Hematopoietic multipotent progenitor cell treated with erythropoietin and hydrocortisone succinate and interleukin-3 and kit ligand, for 15 days (in vitro differentiated cells): ENCODE measurements at places on chromosomes 4 and X.

- no peak for DNase-seq
These were observed at the start of gene MAGIX for GRCh38 chrX:49162620-49163019. Gene MAGIX (plus strand): TSS chrX:49162758. CDS start chrX:49162890, 132 bp downstream.

- no peak for DNase-seq
These were observed 182.2 kb downstream of the AR start for GRCh38 chrX:67726018-67726417.

DNA sequence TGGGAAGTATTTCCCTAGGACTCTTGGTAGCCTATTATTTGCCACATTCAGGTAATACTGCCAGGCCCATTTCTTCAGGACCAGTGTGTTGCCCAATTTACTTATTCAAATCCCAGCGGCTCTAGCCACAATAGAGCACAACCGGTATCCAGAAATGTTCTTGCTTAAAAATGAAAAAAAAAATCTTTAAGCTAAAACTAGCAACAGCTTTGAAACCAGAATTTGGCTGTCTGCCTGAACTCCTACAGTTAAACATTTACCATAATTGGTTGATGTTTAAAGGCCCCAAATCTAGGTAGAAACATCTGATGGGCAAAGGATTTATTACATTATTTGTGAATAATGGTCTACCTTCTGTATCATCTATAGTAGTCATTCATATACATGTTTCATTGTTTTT is 930 bp upstream of the SLITRK4 start:
- DNase-seq: no peak

DNA sequence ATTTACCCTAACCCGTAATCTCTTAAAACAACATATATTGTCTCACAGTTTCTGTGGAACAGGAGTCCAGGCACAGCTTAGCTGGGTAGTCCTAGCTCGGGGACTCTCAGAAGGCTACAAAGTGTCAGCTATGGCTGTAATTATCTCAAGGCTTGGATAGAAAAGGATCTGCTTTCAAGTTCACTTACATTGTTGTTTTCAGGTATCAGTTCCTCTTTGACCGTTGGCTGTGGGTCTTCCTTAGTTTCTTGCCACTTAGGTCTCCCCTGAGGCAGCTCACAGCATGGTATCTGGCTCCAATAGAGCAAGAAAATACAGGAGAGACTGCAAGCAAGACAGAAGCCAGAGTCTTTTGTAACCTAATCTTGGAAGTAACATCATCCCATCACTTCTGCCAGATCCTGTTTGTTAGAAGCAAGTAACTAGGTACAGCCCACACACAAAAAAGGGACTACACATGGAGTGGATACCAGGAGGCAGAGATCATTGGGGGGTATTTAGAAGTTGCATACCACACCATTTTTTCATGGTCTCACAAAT is 137.0 kb downstream of the MAGEB5 start:
- no peak for DNase-seq

DNA sequence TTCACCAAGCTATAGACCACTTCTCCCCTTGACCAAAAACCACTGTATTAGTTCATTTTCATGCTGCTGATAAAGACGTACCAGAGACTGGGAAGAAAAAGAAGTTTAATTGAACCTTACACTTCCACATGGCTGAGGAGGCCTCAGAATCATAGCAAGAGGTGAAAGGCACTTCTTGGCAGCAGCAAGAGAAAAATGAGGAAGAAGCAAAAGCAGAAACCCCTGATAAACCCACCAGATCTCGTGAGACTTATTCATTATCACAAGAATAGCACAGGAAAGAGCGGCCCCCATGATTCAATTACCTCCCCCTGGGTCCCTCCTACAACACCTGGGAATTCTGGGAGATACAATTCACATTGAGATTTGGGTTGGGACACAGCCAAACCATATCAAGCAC is 97.8 kb downstream of the DOCK11 start:
- no peak for DNase-seq

DNA sequence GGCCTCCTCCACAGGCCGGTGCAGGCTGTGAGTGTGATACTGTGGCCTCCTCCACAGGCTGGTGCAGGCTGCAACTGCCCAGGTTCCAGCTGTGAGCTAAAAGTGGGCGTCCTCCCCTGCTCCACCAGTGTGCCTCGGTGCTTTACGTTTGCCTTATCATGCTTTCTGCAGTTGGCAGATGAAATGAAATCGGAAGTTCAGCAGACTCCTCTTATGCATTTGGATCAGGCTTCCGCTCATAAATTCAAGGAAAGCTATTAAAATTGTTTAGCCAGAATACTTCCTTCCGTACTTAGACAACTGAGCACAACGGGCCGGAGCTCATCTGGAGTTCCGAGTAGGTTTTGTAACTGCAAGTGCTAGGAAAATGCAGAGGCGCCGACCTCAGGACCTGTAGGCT is 12.0 kb downstream of the CYP4V2 start:
- DNase-seq: peak; percentile 13

GRCh38 chr4:121330180-121330665 is 50.6 kb downstream of the QRFPR start:
- DNase-seq: no peak

- no peak for DNase-seq
These were observed 69.3 kb upstream of the UGT2B7 start for GRCh38 chr4:69026974-69027373.

GRCh38 chr4:95640311-95640710 is 91.5 kb upstream of the UNC5C start:
- DNase-seq: no peak

DNA sequence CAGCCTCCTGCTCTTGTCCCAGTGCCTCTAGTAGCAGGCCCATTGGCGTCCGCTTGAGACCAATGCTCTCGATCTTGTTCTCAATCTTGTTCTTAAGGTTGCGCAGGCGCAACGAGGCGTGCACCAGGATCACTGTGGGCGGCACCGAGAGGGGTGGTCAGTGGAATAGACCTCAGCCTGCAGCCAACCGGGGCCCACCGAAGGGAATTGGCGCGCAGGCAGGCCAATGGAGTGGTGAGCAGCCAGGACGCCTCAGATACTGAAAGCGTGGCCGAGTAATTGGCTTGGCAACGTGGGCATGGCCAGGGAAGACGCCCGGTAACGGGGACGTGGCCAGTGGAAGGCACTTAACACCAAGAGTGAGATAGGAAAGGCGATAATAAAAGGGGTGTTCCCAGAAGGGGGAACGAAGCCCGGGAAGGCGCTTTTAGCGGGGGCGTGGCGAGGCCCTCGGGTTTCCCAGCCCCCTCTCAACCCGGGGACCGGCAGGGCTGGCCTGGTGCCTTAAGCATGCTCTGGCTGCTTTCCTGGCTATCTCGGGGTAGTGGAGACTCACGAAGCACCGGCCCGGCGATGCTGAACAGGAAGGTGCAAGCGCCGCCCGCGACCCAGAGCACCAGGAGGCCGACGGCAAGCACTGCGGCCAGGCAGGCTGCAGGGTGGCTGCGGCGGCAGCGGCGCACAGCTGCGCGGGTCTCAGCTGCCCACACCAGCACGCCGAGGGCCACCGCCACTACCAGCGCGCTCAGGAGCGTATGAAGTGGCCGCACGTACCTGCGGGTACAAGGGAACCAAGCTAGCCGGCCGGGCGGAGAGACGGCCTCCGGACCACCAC is 1.7 kb downstream of the PRAF2 start:
- no peak for DNase-seq

GRCh38 chr4:171817026-171817425 is 3.8 kb downstream of the GALNTL6 start:
- no peak for DNase-seq

DNA sequence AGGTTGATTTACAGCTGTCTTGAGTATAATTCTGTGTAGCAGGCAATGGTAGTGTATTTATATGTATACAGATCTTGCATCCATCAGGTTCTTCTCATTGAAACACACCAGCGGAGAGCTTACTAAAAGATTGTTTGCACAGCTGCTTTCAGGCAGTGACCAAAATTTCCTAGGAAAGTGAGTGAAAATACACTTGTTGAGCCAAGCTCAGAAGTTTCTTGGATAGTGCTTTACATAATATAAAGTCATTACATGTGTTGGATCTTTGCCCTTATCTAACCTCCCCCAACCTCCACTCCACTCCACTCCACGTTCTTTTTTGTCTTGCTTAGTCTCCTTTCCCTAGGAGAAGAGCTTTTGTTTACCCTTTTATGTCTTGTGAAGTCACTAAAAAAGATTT is 34.1 kb downstream of the CNKSR2 start:
- no peak for DNase-seq

- DNase-seq: no peak
These were observed 39.8 kb upstream of the RBM47 start for GRCh38 chr4:40669504-40669903.

DNA sequence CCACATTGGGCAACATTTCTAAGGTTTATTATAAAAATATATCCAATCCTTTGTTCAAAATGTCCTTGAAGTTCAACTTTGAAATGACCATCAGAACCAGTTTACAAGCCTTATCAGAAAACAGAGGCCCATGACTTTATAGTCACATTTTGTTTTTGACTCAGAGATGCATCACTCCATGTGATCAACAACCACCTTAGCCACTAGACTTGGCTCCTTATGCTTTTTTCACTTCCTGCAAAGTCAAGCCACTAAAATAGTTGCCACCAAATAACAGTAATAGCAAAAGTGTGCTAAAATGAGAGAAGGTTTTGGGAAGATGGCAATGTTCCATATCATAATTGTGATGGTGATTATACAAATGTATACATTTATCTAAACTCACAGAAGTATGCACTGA is 181.7 kb downstream of the MAML3 start:
- no peak for DNase-seq

- no peak for DNase-seq
These were observed 167.0 kb upstream of the GALNT7 start for GRCh38 chr4:173001571-173001970.

DNA sequence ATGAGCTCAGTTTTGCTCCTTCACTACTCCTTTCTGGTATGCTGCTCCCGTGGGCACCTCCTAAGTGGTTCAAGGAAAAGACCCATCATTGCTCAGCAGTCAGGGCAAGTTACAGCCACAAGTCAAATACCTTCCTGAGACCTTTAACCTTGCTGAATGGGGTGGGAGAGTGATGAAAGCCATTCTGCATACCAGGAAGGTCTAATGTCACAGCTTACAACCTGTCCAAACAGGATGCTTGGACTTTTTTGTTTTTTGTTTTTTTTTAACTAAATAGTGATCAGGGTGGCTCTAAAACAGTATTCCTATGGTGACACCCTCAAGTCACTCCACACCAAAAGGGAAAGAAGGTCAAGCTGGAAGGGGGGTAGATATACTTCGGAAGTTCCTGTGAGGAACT is 93.1 kb downstream of the GPC3 start:
- DNase-seq: no peak

- no peak for DNase-seq
These were observed 568.3 kb upstream of the SLIT2 start for GRCh38 chr4:19683426-19683825.

DNA sequence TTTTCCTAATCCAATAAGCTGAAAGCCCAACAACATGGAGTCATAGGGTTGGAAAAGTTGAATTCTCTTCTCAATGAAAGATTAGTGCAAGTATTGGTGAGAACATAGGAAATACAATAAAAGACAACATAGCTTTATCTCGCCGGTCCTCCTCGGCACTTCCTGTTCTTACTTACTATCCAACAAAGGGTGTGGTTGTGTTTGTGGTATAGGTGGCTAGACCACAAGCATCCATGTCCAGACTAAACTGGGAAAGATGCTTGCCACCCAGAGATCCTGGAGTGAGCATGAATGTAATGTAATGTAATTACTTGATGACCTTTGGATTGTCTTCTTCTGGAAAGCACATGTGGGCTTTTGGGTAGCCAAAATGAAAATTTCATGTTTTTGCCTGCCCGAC is 223.8 kb downstream of the CPE start:
- DNase-seq: no peak

- DNase-seq: no peak
These were observed 4.5 kb downstream of the NIPAL1 start for GRCh38 chr4:48021100-48021499.

DNA sequence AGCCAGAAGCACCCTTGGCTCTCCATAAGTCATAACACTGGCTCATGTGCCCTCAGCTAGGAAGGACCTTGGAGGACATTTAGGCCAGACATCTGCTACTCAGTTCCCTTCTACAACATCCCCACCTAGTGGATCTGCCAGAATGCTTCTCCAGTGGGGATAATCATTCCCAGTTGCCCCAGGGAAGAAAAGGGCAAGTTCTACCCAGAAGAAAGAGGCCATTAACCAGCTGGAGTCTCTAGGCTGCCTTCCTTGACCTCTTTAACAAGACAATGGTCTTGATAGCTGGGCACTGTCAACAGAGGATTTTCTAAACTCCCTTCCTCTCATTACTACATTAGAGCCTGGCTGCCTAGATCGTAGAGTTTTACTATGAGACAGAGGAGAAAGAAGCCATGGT is 42.0 kb downstream of the LGI2 start:
- DNase-seq: no peak

- DNase-seq: peak; percentile 54
These were observed at the start of gene TADA2B for GRCh38 chr4:7043284-7044136. Gene TADA2B (plus strand): TSS chr4:7043372. CDS start chr4:7043580, 208 bp downstream.

- no peak for DNase-seq
These were observed 65.9 kb upstream of the TNIP3 start for GRCh38 chr4:121229993-121230392.

GRCh38 chr4:138774940-138775339 is 240.6 kb upstream of the NOCT start:
- no peak for DNase-seq

GRCh38 chr4:78766650-78767049 is 9.5 kb upstream of the BMP2K start:
- no peak for DNase-seq

- no peak for DNase-seq
These were observed 87.8 kb downstream of the PLAC1 start for GRCh38 chrX:134570509-134570846.

- no peak for DNase-seq
These were observed 180.1 kb upstream of the S100G start for GRCh38 chrX:16469870-16470269.

- DNase-seq: no peak
These were observed 38.7 kb downstream of the ARHGEF9 start for GRCh38 chrX:63746278-63746677.

DNA sequence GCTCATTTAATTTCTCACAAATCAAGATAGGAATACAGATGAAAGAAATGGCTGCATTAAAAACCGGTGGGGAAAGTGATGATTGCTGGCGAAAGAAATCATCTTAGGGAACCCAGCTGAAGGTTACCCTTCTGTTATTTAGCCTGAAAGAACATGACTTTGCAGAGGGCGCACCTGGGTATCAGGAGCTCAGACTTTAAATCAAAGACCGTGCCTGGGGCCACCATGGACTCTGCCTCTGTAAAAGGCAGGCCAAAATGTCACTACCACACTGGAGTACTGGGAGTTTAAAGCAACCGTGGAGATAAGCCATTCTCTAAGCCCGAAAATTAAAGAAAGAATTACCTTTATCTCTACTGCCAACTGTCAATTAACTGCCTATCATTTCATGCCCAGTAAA is 24.3 kb downstream of the GPC3 start:
- DNase-seq: no peak

DNA sequence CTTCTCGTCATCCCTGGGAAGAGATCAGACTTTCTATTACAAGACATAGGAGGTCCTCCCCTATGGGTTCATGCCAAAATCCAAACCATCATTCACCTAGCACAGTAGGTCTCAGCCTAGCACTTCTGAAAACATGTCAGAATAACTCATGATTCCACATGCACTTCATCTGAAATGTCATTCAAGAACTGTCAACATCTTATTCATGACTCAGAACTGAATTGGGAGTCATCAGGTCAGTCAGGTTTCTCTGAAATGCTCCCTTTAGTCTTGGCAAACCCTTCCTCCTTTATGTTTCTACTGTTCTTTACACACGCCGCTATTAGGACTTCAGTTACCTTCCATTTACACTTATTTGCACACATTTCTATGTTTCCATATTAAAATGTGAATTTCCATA is 67.2 kb downstream of the ANTXR2 start:
- DNase-seq: no peak
